ENCODE measurements at places on chromosomes 16 and 17. TPM values are rescaled to one million over a fixed set of nuclear protein-coding genes. Genes with fewer than 3 reads are reported as not detected.

The HAS3 gene
- total RNA-seq, result 0.72 TPM

GRCh38 chr16:72970656-72971055 is 77.3 kb downstream of the ZFHX3 start:
- no peak for DNase-seq

DNA sequence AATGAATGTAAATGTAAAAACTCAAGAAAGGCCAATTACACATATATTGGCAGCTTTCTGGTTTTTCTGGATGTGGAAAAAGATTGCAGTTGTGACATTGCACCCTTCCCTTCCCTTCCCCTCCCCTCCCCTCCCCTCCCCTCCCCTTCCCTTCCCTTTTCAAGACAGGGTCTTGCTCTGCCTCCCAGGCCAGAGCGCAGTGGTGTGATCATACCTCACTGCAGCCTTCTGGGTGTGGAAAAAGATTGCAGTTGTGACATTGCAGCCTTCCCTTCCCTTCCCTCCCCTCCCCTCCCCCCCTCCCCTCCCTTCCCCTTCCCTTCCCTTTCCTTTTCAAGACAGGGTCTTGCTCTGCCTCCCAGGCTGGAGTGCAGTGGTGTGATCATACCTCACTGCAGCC is 41.7 kb downstream of the PIK3R5 start:
- DNase-seq, result no peak

GRCh38 chr16:24348545-24349290 is 92.6 kb downstream of the CACNG3 start:
- DNase-seq, result no peak

- DNase-seq, result no peak
These were observed 27.9 kb upstream of the PMFBP1 start for GRCh38 chr16:72199761-72200337.

- DNase-seq, result peak; percentile 85
These were observed 85.7 kb downstream of the MGAT5B start for GRCh38 chr17:76953946-76954345.

DNA sequence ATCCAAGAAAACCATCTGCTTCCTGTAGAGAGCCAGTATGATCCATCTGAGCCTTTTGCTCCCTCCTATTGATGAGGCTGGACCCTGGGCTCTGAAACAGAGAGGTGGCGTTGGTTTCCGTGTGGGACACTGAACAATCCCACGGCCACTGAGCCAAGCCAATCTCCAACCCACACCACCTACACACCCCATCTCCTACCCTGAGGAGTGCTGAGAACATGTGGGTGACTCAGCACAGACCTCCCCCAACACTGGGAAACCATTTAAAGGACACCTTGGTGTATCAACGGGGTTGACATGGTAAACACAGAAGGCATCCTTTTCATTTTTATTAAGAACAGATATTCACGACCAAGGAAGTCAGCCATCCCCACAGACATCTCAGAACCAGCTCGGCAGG is 332.1 kb downstream of the SLC39A11 start:
- no peak for DNase-seq

DNA sequence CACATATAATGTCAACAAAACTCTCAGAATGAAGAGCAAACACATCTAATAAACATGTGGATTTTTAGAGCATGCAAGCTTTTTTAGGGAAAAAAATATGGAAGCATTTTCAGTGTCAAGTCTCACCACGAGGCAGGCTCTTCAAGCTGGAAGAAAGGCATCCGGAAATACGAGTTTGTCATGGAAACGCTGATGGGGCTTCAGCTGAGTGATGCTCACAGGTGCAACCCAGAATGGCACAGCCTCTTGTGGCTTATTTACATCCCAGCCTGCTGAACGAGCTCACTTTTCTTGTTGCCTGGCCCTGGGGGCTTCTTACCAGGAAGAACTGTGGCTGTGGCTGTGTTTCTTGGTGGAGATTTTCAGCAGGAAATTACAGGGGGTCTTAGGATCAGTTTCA is 24.1 kb upstream of the DYNLL2 start:
- no peak for DNase-seq

GRCh38 chr17:1377334-1377733 is 22.7 kb downstream of the YWHAE start:
- no peak for DNase-seq
